ENCODE measurements at places on chromosomes 1 and 21.

DNA sequence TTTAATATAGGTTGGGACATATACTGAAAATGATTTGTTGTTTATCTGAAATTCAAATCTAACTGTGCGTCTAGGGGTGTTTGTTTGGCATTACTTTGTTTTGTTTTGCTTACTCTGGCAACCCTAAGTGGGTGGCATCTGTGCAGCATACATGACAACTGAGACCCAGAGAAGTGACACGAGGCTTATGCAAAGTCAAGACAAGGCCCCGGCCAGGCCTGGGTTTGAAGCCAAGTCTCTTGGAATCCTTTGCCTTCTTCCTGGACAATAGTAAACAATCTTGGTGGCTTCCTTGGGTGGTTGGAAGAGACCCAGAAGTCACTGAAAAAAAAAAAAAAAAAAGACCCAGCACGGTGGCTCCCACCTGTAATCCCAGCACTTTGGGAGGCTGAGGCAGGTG lies 197.6 kb upstream of the TMEM51 start:
- DNase-seq: no peak

- DNase-seq: no peak
Measured at GRCh38 chr1:65526049-65526556, 105.6 kb downstream of the LEPR start.

GRCh38 chr1:148318123-148318903 lies 164.8 kb downstream of the PPIAL4G start:
- no peak for DNase-seq

DNA sequence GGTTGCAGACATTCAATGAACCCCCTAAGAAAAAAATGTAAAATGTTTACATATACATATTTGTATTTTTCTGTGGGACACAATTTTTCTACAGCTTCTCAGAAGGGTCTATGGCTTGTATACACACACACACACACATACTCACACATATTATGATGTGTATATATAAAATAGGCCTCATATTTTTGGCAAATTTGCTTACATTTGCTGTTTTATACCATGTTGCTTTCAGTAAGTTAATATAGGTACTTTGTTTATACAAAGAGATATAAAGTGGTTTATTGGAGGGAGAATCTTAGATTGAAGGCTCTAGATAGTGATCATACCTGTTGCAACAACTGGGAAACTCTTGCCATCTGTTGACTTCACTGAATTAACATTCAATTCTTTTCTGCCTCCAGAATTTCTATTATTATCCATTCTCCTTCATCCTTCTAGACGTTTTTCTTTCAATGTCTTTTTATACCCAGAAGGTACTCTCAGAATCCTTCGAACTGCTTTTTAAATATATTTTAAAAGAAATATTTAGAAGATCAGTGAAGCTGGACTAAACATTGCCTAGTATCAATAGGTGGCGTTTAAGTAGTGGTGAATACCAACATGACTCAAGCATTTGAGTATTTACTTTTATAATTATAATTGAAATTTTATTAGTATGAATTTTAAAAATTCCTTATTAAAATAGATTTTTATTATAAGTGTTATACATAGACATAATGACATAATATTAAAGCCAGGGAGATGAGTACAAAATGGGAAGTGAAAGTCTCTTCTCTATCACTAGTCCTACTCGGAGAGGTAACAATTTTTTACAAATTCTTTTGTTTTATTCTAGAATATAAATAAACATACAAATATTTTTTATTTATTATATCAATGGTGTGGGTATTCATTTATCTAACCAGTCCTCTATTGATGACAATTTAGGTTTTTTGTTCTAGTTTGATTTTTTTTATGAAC lies 10.2 kb downstream of the CD55 start:
- no peak for DNase-seq

- DNase-seq: peak; percentile 91
Measured at GRCh38 chr1:155206891-155207805, 549 bp downstream of the THBS3 start.

GRCh38 chr1:85607126-85607920 lies 26.8 kb downstream of the CCN1 start:
- peak; percentile 99 for DNase-seq

DNA sequence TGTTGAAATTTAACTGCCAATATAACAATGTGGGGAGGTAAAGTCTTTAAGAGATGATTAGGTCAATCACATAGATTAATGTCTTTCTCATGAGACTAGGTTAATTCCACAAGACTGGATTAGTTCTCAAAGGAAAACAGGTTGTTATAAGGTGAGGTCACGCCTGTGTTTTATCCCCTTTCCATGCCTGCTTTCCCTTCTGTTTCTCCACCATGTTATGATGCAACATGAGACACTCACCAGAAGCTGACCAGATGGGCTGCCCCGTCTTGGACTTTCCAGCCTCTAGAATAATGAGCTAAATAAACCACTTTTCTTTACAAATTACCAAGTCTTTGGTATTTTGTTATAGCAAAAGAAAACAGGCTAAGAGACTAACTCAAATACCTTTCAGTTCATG lies 70.8 kb downstream of the DDAH1 start:
- DNase-seq: no peak

DNA sequence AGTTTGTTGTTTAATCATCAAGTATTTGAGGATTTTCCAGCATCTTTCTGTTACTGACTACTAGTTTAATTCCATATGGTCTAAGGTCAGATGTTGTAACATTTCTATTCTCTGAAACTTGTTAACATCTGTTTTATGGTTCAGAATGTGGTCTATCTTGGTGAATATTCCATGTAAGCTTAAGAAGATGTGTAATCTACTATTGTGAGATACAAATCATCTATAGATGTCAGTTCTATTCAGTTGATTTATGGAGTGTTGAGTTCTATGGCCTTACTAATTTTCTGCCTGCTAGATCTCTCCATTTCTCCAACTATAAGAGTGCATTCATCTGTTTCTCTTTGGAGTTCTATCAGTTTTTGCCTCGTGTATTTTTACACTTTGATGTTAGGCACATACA lies 31.5 kb downstream of the WARS2 start:
- DNase-seq: no peak

DNA sequence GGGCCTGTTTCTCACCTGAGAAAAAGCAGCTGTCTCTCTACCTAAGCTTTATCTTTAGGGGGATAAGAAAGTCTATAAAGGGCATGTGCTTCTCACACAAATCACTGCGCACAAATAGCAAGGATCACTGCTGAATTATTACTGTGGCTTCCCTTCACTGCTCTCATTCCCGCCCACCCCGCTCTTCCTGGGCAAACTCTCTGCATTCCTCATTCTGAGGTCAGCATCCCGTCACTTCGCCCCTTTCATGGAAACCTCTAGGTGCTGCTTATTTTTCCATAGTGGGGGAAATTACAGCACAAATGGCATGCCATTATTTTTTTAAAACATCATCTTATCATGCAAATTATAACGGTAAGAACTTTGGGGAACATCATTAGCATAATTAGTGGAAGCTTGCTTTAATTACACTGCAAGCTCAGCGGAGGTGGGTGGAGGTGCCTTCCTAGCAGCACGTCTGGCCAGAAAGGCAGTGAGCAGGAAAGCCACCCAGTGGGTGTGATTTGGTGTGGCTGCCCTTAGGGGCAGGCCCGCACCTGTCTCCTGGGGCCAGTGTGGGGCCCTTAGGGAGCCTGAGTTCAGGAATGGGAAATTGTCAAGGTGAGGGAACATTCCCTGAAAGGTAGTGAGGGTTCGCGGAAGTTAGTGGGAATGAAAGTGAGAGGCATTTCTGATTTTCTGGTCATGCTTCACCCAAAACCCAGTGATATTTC lies 105.9 kb downstream of the LAMC2 start:
- no peak for DNase-seq

DNA sequence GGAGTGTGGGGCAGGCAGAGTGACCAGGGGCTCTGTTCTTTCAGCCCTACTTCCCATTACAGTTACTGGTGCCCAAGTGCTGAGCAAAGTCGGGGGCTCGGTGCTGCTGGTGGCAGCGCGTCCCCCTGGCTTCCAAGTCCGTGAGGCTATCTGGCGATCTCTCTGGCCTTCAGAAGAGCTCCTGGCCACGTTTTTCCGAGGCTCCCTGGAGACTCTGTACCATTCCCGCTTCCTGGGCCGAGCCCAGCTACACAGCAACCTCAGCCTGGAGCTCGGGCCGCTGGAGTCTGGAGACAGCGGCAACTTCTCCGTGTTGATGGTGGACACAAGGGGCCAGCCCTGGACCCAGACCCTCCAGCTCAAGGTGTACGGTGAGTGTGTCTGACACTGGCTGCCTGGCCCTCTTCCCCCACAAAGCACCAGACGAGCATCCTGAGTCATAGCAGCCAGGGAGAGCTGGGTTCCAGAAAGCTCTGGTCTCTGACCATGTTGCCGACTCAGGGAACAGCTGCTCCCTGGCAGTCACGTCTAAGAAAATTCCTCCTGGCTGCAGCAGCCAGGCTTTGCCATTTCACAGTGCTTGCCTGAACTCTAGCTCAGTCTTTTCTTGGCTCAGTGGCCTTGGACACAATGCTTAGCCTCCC lies 3.3 kb downstream of the SLAMF8 start:
- peak; percentile 92 for DNase-seq

GRCh38 chr1:171988243-171988885 lies 147.1 kb downstream of the DNM3 start:
- DNase-seq: no peak

GRCh38 chr1:87196110-87196827 lies 132.4 kb upstream of the LMO4 start:
- DNase-seq: peak; percentile 51

- DNase-seq: no peak
Measured at GRCh38 chr1:168672278-168672677, 56.7 kb downstream of the DPT start.

- DNase-seq: no peak
Measured at GRCh38 chr1:80926531-80926930, 874.2 kb upstream of the ADGRL2 start.

- DNase-seq: no peak
Measured at GRCh38 chr1:155196103-155196892, 11.4 kb downstream of the THBS3 start.

DNA sequence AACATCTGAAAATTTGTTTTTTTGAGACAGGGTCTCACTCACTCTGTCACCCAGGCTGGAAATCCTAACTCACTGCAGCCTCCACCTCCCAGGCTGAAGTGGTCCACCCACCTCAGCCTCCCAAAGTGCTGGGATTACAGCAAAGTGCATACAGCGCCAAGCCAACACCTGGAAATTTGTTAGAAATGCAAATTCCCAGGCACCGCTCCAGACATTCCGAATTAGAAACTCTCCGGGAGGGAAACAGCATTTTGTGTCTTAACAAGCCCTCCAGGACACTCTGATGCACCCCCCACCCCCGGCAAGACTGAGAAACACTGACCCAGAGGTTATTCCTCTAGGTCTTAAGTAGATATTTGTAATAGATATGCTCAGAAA lies 49.1 kb downstream of the ARID4B start:
- DNase-seq: no peak

GRCh38 chr21:43866659-43867331 lies 1.8 kb downstream of the AGPAT3 start:
- no peak for DNase-seq

DNA sequence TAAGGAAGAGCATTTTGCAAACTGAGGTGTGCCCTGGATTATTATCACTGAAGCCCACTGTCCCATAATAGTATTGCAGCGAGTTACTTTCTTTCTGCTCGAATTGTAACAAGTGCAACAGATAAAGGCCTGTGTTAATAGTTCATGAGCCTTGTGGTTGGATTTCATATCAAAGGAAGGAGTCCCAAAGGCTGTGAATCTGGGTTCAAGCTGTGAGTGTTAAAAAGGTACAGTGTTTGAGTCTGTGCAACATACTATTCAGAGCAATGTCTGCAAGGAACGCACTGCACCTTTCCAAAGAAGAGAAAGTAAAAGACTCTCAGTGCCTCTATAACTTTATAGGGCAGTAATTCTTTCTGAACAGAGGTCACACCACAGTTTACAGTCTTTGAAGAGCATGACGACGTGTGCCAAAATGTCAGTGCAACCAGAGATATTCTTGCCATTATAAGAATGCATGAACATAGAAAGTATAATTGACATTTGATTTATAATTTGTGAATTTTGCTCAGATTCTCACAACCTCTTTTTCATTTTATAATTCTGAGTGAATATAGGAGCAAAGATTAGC lies 79.1 kb downstream of the CDC7 start:
- no peak for DNase-seq

DNA sequence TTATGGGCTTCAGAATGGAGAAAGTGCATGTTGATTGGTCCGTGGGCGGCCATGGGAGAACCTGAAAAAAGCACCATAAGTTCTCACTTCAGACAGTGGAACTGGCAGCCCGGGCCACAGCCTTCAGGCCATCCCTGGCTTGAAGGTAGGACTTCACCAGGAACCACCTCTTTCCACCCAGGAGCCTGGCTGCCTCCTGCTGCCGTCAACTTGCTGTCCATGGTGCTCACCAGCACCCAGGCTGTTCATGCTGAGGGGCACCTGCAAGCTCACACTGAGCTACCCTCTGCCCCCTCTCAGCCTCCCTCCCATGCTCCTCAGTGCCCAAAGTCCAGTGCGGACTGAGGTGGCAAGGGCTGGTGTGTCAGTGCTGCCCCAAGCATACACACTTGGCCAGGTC lies 12.9 kb upstream of the FNBP1L start:
- no peak for DNase-seq

GRCh38 chr1:241677201-241677600 lies 25.1 kb downstream of the WDR64 start:
- DNase-seq: no peak

- DNase-seq: peak; percentile 21
Measured at GRCh38 chr21:45839274-45839673, 142.3 kb upstream of the COL6A1 start.

GRCh38 chr21:14251336-14251735 lies 35.4 kb downstream of the RBM11 start:
- DNase-seq: no peak

- peak; percentile 86 for DNase-seq
Measured at GRCh38 chr1:204080163-204080903, 7.4 kb downstream of the SOX13 start.

GRCh38 chr1:87915771-87916170 lies 587.1 kb downstream of the LMO4 start:
- DNase-seq: no peak

GRCh38 chr1:182723200-182723599 lies 38.8 kb upstream of the RGS8 start:
- no peak for DNase-seq

DNA sequence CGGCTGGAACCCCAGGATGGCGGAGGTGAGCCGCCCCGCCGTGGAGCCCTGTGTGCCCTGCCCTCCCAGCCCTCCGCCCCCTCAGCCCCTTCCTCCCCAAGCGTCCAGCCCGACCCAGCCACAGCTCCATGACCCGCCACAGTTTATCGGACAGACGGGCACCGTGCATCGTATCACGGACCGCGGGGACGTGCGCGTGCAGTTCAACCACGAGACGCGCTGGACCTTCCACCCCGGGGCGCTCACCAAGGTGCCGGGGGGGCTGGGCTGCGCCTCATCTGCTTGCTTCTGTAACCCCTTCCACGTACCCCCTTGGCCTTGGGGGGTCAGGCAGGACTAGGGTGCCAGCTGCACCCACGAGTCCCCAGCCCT lies 6.6 kb upstream of the MMP23B start:
- no peak for DNase-seq

GRCh38 chr1:30658014-30658336 lies 65.4 kb downstream of the MATN1 start:
- DNase-seq: no peak

GRCh38 chr1:86705665-86705985 lies 1.2 kb downstream of the SH3GLB1 start:
- no peak for DNase-seq
